Natural killer cell treated with Interleukin-12 subunit alpha and Interleukin-12 subunit beta and Interleukin-15 and Interleukin-18, amount 100 ng/mL, for 72 hours (primary cell): ENCODE measurements at places on chromosomes 1 and 21. TPM values are rescaled to one million over a fixed set of nuclear protein-coding genes. Genes with fewer than 3 reads are reported as not detected.

DNA sequence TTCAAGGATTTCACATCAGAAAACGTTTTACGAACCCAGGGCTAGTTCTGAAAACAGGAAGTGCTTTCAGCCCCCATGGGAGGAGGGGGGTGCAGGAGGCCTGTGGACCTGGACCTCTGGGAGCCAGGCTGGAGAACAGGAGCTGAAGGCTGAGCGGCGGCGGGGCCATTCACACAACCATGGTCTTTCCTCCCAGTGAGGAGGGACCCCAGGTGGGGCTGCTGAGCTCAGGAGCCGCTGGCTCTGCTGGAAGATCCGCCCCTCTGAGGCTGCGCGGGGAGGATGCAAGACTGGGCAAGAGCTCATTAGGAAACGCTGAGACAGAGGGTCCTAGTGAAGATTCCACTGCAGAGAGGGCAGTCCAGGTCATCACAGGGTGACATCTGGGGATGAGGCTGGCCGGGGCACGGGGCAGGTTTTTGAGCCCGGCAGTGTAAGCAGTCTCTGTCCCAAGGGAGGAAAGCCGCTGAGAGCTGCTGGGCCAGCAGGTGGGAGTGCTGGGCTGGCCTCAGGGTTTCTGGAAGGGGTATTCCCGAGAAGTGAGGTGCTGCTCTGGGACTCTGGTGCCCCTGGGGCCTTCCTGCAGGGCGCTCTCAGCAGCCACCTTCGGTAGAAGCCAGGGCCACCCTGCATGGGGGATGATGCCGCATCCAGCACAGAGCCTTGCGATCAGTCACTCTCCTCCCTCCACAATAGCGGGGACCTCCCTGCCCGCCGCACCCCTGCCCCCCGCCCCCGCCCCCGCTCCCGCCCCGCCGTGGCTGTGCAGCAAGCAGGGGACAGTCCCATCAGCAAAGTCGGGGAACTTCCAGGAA, 7.5 kb downstream of the MX2 start:
- DNase-seq: no peak

GRCh38 chr1:216815260-216816131, 92.3 kb upstream of the ESRRG start:
- DNase-seq: no peak

DNA sequence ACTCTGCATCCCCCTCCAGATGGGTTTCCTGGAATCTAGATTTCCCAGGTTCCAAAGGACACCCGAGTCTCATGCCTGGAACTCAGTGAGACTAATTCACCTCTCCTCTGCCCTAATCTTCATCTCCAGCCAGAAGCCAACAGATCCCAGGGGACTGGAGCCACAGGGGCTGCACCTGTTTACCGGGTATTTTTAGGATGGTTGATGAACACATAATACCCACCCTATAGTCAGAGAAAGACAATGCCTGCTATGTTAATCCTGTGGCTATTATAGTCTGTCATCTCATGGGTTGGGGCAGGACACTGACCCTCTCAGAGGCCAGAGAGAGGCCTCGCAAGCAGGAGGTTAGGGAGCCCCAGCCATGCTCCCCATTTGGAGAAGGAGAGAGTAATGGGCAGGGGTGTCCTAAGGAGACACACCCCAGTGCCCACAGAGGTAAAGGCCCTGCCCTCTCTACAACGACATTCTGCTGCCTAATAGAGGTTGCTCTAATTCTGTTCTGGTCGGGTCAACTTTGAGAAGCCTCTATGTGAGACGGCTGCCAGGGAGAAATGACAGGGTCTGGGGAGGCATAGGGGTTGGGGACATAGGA, 1.0 kb upstream of the TNNI1 start:
- no peak for DNase-seq

DNA sequence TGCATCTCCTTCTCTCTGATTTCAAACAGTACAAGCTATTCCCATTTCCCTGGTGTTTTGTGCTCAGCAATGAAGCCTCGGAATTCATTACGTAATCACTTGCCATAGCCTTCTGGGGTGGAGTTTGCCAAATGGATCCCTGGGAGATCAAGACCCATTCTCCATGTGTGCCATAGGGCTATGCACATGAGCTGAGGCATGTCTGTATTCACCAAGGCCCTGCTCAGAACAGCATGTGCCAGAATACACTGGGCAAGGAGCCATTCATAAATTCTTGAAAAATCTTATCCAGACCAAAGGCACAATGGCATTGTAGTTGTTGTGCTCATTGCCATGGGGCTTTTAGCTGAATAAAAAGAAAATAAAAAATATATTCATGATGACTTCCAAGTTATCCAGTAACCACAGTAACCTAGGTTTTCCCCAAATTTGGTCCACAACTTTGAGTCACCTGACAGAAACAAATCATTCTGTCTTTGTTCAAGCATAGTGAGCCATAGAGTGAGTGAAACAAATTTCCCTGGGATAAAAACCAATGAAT, 53.0 kb downstream of the CRB1 start:
- no peak for DNase-seq

Gene CELA2A
- not detected for total RNA-seq

GRCh38 chr1:5911871-5912271, 80.4 kb downstream of the NPHP4 start:
- DNase-seq: no peak

Gene TRIM17
- total RNA-seq: 2.2 TPM

DNA sequence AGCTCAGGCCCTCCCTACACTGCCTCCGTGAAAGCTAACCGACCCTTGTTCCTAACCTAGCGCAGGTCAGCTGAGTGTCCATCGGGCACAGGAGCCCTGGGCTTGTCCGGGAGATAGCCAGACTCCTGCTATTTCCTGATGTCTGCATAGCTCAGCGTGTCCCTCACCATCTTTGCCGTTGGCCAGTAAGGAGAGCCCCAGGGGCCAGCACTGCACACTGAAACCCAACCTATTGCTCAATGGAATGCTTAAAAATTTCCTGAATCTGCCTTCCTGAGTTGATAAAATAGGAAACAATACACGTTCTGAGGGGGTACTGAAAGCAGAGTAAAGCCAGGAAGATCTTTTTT, 2.2 kb downstream of the RUNX1 start:
- DNase-seq: no peak

- no peak for DNase-seq
Observed at GRCh38 chr1:235763962-235764361, 102.7 kb downstream of the LYST start.

Gene SPRR2G
- not detected for total RNA-seq

Gene PARP1
- total RNA-seq: 246 TPM

DNA sequence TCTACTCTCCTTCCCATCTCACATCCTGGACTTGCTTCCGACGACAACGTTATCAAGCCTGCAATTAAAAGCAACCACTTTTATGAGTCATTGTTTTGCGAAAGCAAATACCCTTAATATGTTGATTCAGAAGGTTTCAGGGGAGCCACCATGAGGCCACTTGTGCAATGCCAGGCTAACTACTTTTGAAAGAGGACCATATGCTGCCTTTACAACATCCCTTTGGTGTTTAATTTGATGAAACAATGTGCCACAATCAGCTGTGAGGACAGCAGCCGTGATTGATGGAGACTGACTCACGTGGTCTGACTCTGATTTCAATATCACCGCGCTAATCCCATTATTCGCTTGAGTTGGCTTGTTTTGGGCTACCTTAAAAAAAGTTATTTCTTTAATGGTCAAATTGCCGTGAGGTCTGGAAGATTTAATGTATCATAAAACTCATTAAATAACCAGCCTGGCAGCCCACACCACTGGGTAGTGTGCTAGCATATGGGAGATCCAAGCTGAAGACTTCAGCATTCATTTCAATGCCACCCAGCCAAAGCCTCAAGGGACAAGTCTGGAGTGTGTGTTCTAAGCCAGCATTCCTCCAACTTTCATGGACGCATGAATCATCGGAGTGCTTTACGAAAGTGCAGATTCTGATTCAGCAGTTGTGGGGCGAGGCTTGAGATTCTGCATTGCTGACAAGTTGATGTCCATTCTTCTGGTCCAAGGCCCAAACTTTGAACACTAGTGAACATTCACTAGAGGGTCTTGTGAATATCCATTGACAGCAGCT, 73.3 kb upstream of the PAXBP1 start:
- DNase-seq: no peak

Gene CPLANE2
- 3.8 TPM for total RNA-seq

Gene MSH4
- total RNA-seq: 1.1 TPM

DNA sequence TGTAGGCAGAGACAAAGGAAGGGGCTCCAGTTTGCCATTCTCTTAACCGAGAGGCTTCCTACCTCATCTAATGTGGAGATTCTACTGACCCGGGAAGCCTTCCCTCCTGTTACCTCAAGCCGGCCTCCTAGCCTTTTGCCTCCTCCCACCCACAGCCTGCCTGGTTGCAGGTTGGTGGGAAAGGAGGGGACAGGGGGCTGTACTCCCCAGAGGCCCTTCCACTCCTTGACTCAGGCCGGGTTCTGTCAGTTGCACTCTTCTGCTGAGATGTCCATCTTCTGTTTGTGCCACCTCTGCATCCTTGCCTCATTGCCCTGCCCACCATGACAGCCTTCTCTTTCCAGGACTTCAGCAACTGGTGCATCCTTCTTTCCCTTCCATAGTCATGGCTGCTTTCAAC, 98.0 kb upstream of the SLC44A3 start:
- DNase-seq: no peak

GRCh38 chr21:38787461-38788274, 18.1 kb upstream of the ETS2 start:
- no peak for DNase-seq

GRCh38 chr1:150148837-150149270, 862 bp upstream of the PLEKHO1 start:
- DNase-seq: no peak

GRCh38 chr1:213286235-213286634, 235.2 kb downstream of the RPS6KC1 start:
- DNase-seq: no peak

GRCh38 chr1:113745425-113745824, 13.9 kb downstream of the PHTF1 start:
- no peak for DNase-seq

GRCh38 chr1:223257856-223258550, 106.0 kb downstream of the SUSD4 start:
- no peak for DNase-seq

Gene SMCP
- total RNA-seq: not detected

DNA sequence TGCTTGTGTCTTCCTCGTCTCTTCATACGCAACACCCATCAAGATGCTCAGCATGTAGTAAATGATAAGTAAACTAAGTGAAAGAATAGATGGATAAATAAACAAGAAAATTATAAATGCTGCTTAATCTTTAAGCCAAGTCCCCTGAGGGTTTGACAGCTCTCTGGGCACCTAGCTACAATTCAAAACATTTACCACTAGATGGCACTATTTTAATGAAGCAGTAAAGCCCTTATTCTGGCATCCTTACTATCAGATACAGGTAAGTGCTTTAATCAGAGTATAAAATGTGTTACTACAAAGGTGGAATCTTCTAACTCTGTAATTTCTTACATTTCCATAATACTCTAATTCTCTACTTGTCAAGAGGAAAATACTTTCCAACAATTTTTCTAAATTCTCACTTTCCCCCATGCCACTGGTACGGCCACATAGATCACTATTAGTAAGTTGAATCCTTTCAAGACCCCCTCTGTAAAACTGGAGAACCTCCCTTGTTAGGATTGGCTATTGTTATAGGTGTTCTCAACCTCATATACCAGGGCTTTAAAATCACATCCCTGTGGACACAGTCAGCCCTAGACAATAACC, 137.8 kb downstream of the BARHL2 start:
- DNase-seq: no peak

Gene GSTM3
- 4.0 TPM for total RNA-seq

GRCh38 chr1:112544011-112544688, 35.4 kb downstream of the WNT2B start:
- no peak for DNase-seq

Gene C1QA
- not detected for total RNA-seq

GRCh38 chr21:33075128-33075527, 5.2 kb downstream of the OLIG1 start:
- DNase-seq: no peak
